ENCODE measurements at places on chromosomes 3 and 15.
A peak's percentile ranks its signal among the peaks of the same experiment; 100 is the strongest.

- DNase-seq, result no peak
These were observed 12.2 kb upstream of the POLR2M start for GRCh38 chr15:57694279-57694678.

DNA sequence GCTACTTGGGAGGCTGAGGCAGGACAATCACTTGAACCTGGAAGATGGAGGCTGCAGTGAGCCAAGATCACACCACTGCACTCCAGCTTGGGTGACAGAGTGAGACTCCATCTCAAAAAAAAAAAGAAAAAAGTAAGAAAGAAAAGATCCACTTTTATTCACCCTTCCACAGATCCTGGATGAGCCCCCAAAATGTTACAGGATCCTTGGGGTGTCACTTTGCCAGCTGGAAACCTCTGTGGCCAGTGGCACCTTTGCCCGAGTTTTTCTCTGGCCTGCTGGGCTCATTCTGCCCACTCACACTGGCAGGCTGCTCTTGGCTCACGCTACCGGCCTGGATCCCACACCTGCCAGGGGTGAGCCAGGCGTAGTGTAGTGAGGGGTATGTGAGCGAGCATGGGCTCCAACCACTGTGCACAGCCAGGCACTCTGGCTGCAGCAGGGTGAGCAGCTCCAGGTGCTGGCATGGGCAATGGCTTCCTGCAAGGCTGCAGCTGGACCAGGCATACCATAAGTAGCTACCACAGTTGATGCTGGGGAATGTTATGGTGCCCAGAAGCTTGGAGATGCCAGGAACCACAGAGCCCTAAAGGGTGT is 57.8 kb upstream of the C15orf39 start:
- DNase-seq, result no peak

GRCh38 chr3:129548104-129548965 is 5.4 kb downstream of the H1-8 start:
- DNase-seq, result peak; percentile 42

- DNase-seq, result no peak
These were observed 14.0 kb upstream of the UACA start for GRCh38 chr15:70777170-70777926.

- no peak for DNase-seq
These were observed 18.8 kb downstream of the PLA2G4F start for GRCh38 chr15:42137461-42138261.

GRCh38 chr3:128334766-128335165 is 131.9 kb downstream of the DNAJB8 start:
- DNase-seq, result peak; percentile 12

DNA sequence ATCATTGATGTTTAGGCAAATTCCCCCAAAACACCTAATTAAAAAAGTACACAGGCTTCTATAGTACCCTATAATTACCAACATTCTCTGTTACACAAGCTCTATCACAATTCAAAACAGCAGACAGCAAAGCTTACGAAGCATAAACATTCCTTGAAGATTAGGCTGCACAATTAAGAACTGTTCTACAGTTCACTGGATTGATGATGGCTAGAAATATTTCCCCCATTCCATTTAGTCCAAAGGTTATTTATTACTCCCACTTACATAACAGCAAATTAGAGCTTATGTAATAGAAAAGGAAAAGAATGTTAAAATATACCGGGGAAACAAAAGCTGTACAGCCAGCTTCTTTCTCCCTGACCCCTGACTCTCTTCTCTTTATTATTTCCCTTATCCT is 49.3 kb downstream of the UACA start:
- DNase-seq, result no peak
